ENCODE measurements at places on chromosomes 5 and 9.
A peak's percentile ranks its signal among the peaks of the same experiment; 100 is the strongest.

- peak; percentile 90 for DNase-seq
These were observed 54.7 kb upstream of the SUSD3 start for GRCh38 chr9:93003552-93004407.

- DNase-seq = no peak
These were observed 624.9 kb upstream of the GRAMD2B start for GRCh38 chr5:125798307-125798706.

DNA sequence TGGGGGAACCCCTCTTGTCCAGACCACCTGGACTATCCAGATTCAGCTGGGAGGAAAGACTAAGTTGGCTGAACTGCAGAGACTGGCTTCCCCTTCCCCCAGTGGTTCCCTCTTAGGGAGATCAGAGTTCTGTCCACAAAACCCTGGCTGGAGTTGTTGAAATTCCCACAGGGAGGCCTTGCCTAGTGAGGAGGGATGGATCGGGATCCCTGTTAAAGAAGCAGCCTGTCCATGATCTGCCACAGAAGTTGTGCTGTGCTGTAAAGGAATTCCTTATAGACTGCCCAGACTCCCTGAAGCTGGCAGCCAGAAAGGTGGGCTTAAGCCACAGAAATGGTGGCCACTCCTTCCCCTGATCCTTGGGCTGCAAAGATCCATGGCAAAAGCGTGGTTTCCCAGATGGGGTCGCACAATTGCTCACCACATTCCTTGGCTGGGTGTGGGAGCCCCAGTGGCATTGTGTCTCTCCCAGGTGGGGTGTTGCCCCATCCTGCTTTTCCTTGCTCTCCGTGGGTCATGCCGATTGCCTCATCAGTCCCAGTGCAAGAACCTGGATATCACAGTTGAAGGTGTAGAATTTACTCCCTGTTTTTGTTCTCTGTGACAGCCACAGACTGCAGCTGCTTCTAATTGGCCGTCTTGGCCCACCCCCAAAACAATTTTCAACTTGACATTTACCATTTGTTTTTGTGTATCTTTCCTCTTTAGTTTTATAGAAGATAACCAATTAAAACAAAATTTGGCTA, 342.4 kb downstream of the FGF10 start:
- no peak for DNase-seq

DNA sequence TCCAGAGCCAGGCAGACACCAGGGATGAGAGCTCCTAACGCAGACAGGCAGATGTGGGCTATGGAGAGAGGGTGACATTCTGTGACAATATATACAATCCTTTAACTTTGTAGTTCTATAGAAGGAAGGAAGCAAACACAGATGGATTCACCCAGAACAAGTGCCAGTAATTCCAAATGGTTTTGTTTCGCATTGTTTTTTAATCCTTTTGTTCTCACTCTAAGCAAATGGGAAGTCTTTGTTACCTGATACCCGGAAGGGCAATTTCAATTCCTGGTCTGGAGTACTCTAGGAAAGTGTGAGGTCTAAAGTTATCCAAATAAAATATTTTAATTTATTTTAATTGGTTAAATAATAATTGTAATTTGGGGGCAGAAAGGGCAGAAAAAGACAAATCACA, 2.5 kb downstream of the FRMD3 start:
- DNase-seq = no peak

DNA sequence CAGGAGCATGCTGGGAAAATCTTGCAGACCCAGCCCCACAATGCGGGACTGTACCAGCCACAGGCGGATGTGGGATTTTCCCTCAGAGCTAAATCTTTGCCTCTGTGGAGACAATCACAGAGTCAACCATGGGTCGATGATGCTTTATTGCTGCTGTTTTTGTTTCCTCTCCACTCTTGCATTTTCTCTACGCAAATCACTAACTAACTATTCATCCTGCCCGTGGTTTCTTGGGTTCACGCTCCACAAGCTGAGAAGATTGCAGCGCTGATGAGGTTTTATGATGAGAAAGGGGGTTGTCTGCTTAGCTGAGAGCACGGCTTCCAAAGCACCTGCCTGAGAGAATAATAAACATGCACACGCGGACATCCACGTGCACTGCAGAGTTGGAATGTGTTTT, 500.2 kb upstream of the ADAMTS16 start:
- no peak for DNase-seq

DNA sequence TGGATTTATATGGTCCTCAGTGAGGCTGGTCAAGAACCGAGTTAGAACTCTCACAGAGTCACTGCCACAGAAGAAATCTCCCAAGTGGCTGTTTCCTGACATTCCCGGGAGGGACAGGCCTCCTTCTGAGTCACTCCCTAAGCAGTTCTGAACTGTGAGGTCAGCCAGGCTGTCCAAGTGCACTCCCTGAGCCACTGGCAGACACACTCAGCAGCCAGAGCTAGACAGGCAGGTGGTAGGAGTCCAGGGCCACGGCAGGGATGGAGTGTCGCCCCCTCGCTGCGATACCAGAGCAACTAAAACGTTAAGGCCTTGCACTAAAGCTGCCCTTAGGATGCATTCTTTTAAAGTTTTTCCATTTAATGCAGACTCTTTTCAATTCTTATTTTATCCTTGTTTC, 3.4 kb downstream of the IL4 start:
- DNase-seq = no peak

GRCh38 chr9:134935056-134935640, 17.4 kb upstream of the FCN1 start:
- no peak for DNase-seq

DNA sequence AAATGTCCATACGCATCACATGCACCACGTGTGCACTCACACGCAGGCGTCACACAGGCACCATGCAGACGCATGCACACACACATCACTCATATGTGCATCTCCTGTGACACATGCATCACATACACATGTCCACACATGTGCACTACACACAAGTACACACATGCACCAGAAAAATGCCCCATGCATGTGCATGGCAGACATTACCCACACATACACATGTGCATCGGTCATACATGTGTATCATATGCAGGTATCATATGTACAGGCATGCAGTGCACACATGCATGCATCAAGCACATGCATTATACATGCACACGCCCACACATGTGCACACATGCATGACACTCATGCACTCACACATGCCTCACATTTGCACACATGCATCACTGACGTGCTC, 26.1 kb downstream of the ADAMTS2 start:
- DNase-seq = no peak

- DNase-seq = no peak
These were observed 883.6 kb upstream of the C9orf72 start for GRCh38 chr9:28456861-28457260.

GRCh38 chr5:143349177-143349576, 54.3 kb downstream of the NR3C1 start:
- no peak for DNase-seq

DNA sequence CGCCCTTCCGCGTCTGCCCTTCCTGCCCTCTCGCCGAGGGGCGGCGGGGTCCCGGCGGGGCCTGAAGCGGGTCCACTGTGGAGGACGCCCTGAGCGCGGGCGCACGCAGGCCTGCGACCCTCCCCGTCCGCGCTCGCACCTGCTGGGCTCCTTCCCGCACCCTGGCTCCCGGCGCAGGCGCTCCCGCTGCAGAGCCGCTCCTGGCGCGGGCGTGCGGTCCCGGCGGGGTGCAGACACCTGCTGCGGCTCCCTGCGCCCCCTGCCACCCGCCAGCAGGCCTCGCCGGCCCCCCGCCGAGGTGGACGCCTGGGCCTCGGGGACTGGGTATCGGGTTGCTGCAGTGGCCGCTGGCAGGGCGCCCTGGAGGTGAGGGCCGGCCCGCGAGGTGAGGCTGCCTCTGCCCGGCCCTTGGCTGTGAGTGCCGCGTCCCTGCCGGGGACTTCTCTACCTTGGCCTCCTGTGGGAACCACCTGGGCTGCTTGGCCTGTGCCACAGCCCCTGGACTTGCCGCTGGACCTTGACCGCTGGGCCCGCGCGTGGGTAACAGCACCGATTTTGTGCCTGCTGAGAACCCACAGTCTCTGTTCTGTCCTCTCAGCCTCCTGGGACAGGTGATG, 627 bp downstream of the ARRDC1 start:
- DNase-seq = no peak

GRCh38 chr9:125631391-125632085, 75.5 kb downstream of the MAPKAP1 start:
- DNase-seq = no peak

DNA sequence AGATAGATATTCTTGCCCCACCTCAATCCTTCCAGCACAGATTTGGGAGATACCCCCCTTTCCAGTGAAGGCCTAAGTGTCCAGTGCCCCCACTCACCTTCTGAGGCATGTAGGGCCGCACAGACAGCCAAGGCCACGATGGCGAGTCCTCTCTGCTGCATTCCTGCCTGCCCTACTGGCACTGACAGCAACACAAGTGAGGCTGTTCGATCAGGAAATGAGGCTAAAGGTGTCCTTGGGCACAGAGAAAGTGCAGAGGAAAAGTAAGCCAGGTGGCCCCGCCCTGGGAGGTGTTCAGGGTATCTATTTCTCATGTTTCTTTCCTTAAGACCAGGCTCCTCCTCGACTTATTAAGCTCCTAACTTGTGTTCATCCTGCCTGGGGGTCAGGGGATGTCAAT, at the start of gene CCL28:
TSS of gene CCL28 (minus strand) at position 236 of the 400 bp plus-strand sequence. CDS start at position 161, 75 bp downstream.
- no peak for DNase-seq

DNA sequence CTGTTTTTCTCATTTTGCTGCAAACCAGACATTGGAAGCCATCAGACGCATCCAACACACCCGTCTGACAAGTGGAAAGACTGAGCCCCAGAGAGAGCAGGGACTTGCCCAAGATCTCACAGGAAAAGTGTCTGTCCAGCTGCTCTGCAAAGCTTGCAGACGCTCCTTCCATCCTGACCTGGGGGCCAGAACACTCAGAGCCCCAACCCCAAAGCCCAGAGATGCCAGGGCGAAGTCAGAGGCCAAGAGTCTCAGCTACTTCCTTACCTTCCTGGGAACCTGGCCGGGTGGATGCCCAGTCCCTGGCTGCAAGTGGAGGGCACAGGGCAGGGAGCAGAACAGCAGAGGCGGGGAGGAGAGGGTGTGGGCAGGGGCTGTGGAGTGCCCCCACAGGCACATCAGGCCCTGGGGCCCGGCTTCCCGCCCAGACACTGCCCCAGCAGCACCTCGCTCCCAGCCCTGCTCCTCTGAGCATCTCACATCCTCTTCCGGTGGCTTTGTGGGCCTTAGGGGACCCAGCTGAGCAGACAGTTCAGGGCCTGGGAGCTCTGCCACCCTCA, 9.7 kb upstream of the RALGDS start:
- DNase-seq = no peak

- no peak for DNase-seq
These were observed 344.0 kb downstream of the PRR16 start for GRCh38 chr5:120808135-120808534.

DNA sequence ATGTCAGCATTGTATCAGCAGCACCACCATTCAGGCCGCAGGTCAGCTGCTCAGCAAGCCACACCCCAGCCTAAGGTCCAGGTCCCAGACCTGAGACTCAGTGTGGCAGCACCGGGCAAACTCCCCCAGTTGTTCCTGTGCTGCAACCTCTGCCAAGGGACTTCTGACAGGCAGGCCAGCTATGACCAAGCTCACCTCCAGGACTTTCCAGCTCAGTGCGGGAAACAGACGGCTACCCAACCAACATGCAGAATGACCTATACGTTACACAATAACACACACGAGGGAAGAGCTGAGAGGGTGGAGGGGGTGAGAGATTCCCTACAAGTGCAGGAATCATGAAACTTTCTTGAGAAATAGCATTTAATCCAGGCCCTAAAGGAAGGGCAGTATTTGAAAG, 143.7 kb downstream of the FSTL4 start:
- DNase-seq = peak; percentile 78
